ENCODE measurements at places on chromosomes 6 and 20.

- DNase-seq: no peak
Measured at GRCh38 chr6:1280666-1281300, 31.1 kb upstream of the FOXQ1 start.

GRCh38 chr6:106084106-106084988, 1.8 kb upstream of the PRDM1 start:
- no peak for DNase-seq

DNA sequence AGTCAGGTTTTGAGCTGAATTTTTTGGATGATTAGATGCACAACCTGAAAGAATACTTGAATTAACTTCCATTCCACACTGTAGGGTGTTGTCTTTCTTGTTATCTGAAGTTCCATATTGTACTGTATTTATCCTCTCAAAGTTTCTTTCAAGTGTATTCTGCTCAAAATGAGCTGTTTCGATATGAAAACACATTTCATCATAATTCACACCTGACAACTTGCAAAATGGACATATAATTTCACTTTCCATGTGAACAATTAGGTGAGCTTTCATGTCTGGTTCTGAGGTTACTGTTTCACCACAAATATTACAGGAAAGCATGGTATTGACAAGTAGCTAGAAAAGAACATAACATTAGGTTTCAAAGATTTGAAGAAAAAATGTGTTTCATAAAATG, 1.7 kb downstream of the ZUP1 start:
- DNase-seq: no peak

DNA sequence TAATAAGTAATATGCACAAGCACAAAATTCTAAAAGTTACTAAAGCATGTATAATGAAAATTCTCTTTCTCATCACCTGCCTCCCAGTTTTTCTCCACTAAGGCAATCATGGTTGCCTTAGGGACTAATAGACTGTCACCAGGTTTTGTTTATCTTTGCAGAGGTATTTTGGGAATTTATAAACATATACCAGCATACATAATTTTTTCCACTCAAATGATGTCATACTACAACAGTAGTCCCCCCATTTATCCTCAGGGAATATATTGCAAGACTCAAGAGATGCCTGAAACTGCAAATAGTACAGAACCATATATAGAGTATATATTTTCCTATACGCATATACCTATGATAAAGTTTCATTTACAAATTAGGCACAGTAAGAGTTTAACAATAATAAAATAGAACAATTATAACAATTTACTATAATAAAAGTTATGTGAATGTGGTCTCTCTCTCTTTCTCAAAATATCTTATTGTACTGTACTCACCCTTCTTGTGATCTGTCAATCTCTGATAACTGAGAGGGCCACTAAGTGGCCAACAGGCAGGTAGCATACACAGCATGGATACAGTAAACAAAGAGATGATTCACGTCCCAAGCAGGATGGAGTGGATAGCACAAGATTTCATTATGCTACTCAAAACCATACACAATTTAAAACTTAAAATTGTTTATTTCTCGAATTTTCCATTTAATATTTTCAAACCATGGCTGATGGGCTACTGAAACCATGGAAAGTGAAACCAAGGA, 19.7 kb downstream of the RBL1 start:
- DNase-seq: no peak

All from activated gamma-delta T cell treated with anti-CD3 and anti-CD28 coated beads, Interleukin-2, amount 50 U/mL, for 16 hours (primary cell).